Thymus (tissue), 14 donors: ENCODE measurements at places on chromosomes 2 and 18. TPM values are rescaled to one million over a fixed set of nuclear protein-coding genes. Genes with fewer than 3 reads are reported as not detected.

Gene C2orf72
- total RNA-seq: 0.05 TPM

Gene TMEM169
- 1.1 TPM for total RNA-seq

GRCh38 chr2:136378712-136379595 lies 261.0 kb upstream of the CXCR4 start:
- H3K27ac ChIP-seq: no peak overlapping the region
- peak; percentile 82 for DNase-seq
- H3K4me3 ChIP-seq: no peak overlapping the region
- H3K36me3 ChIP-seq: no peaks in the 10 kb centered on the region

GRCh38 chr2:121146630-121147029 lies 138.4 kb downstream of the TFCP2L1 start:
- H3K36me3 ChIP-seq: no peaks in the 10 kb centered on the region
- no peak overlapping the region for H3K27ac ChIP-seq
- H3K4me3 ChIP-seq: no peak overlapping the region
- no peaks in the 10 kb centered on the region for H3K27me3 ChIP-seq

- no peak overlapping the region for H3K4me3 ChIP-seq
- no peak for DNase-seq
- no peak overlapping the region for H3K27ac ChIP-seq
- no peaks in the 10 kb centered on the region for H3K27me3 ChIP-seq
- no peaks in the 10 kb centered on the region for H3K4me1 ChIP-seq
These were observed 22.2 kb upstream of the CAB39 start for GRCh38 chr2:230690439-230690838.
